Endothelial cell of umbilical vein (primary cell): ENCODE measurements at places on chromosomes 12 and 14.

- no peak for DNase-seq
These were observed 28.8 kb downstream of the HOXC4 start for GRCh38 chr12:54082397-54082892.

- DNase-seq, result no peak
These were observed 16.9 kb downstream of the BDKRB1 start for GRCh38 chr14:96272777-96273473.

DNA sequence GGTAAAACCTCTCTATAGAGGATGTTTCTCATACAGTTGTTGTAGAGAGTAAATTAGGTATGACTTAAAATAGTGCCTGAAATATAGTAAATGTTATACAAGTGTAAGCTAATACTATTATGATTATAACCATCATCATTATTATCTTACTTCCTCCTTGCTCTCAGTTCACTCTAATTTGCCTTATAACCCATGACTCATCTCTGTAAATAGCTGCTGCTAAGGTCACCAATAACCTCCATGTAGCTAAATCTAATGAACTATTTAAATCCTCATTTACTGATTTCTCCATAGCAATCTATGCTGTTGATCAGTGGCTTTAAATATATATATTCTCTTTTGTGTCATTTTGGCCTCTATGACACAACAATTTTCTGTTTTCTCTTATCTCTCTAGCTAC lies 109.6 kb downstream of the RMST start:
- DNase-seq, result no peak

DNA sequence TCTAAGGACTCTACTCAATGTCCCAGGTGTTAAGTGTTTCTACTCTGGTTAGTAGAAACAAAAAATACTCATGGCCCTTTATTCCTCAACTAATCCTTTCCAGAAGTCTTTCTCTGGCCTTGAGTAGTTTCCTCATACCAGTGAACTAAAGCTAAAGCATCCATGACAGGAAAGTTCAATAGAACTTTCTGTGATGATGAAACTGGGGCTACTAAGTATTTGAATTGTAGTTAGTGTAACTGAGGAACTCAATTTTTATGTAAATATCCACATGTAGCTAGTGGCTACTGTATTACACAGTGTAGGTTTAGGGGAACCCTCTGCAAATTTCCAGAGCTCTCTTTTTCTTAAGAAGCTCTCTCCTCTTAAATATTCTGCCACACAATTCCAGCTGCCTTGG lies 63.7 kb downstream of the R3HDM2 start:
- DNase-seq, result no peak

GRCh38 chr12:5407034-5407856 lies 24.7 kb upstream of the NTF3 start:
- DNase-seq, result no peak

DNA sequence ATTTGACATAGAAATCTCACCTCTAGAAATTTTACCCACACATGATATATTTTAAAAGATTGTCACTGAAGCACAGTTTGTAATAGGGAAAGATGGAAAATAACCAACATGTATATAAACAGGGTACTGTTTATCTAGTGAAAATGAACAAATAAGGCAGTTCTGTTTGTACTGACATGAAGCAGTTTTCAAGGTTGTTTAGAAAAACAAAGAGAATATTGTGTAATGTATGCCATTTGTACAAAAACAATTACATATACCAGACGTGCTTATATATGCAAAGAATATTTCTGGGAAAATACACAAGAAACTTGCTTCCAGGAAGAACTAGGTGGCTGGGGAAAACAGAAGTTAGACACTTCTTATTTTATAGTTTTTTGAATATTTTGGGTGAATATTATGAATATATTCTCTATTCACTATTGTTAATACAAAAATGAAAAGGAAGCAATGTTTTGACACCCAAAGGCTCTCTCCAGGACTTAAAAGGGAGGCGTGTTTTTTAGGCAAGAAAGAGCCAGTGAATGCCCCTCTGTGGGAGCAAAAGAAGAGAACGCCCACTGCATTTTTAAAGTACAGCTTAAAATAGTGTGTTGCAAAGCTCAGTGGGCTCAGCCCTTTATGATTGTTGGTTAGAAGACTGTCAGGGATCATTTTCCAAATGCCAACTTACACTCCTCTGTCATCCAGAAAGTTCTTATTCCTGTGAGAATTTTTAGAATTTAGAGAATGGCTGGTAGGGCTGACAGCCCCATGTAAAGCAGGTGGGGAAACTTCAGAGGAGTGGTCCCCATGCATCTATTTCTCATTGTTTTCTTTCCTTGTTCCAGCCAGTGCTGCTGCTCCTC lies 59.6 kb upstream of the FERMT2 start:
- DNase-seq, result no peak

DNA sequence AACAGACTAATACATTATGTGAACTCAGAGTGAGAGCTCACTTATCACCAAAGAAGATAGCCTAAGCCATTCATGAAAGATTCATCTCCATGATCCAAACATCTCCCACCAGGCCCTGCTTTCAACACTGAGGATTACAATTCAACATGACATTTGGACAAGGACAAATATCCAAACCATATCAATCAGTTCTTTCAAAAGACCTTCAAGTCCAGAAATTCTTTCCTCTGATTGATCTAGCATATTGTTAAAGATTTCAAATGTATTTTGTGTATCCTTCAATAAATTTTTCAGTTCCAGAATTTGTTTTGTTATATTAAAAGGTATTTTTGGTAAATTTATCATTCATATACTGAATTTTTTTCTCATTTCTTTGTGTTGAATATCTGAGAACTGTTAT lies 1055.8 kb downstream of the SLC6A15 start:
- DNase-seq, result no peak

DNA sequence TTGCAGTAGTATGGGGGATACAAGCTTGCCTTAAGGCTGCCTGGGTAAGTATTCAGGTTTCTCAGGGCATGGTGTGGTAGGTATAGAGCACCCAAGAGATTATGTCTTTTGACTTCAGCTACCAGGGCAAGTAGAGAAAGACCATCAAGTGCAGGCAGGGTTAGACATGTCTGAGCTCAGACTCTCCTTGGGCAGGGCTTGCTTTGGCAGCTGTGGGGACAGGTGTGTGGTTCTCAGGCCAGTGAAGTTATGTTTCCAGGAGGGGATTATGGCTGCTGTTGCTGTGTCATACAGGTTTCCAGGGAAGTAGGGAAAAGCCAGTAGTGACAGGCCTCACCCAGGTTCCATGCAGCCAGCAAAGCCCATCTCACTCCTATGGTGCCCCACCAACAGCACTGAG lies 1040.4 kb downstream of the FLRT2 start:
- no peak for DNase-seq

DNA sequence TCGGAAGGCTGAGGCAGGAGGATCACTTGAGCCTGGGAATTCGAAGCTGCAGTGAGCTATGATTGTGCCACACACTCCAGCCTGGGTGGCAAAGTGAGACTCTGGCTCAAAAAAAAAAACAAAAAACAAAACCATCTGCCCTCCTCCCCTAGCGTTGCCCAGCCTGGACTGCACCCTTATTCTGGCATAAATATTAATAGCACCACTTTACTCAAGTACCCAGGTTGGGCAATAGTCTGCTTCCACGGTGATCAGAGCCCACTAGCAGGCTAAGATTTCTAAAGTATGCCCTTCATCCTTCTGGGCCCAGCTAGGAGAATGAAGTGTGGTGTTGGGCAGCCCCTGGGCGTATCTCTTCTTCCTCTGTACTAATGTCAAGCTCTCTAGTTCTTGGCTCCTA lies 33.3 kb downstream of the KCTD10 start:
- DNase-seq, result no peak

GRCh38 chr14:98290596-98290995 lies 981.4 kb downstream of the BCL11B start:
- DNase-seq, result no peak

GRCh38 chr12:130953771-130954543 lies at the start of gene ADGRD1:
Gene ADGRD1, plus strand, starts transcription at chr12:130953907. Its CDS starts 559 bp downstream, at chr12:130954466.
- DNase-seq, result no peak

- DNase-seq, result no peak
These were observed 1036.1 kb upstream of the TMEM132C start for GRCh38 chr12:127230843-127231260.

- no peak for DNase-seq
These were observed 13.6 kb downstream of the EML1 start for GRCh38 chr14:99806836-99807235.

- DNase-seq, result no peak
These were observed 46.8 kb upstream of the DLK1 start for GRCh38 chr14:100679707-100680438.

DNA sequence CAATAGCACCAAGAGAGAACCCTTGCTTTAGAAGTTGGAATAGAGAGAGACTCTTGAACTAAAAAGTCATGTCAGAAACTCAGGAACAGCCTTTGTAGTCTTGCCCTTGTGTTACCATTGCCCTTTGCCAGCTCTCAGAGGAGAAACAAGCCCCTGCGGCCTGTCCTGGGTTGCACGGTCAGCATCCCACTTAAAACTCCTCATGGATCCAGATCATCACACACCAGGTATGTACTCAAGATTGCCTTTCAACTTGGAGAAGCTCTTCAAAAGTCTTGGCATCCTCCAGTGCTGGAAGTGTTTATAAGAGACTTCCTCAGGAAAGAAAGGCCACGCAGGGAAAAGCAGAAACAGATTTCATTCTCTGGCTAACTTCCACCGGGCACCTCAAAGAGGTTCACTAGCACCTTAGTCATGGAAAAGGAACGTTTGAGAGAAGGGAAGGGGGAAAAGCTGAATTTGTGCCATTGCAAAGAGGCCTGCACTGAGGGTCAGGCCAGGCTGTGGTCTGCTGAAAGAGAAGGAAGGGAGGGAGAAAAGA lies 594.2 kb downstream of the MED13L start:
- no peak for DNase-seq
